Esophagus (tissue), 2 donors: ENCODE measurements at places on chromosomes 4 and X. TPM values are rescaled to one million over a fixed set of nuclear protein-coding genes. Genes with fewer than 3 reads are reported as not detected.

Gene SMIM31
- not detected for polyA plus RNA-seq

Gene COL25A1
- 0.02 TPM for polyA plus RNA-seq

Gene PAGE4
- polyA plus RNA-seq: 0.11 TPM

Gene SNCA
- 7.4 TPM for polyA plus RNA-seq

Gene RAB9B
- polyA plus RNA-seq: 0.45 TPM

Gene TMEM31
- not detected for polyA plus RNA-seq

Gene LRCH2
- polyA plus RNA-seq: 0.35 TPM

Gene IQCM
- not detected for polyA plus RNA-seq

Gene TCEAL9
- polyA plus RNA-seq: 39.4 TPM
